Hematopoietic multipotent progenitor cell treated with erythropoietin and hydrocortisone succinate and interleukin-3 and kit ligand, for 17 days (in vitro differentiated cells): ENCODE measurements at places on chromosomes 12 and 14.
A peak's percentile ranks its signal among the peaks of the same experiment; 100 is the strongest.

GRCh38 chr12:93734784-93735183 is 57.6 kb downstream of the CRADD start:
- no peak for DNase-seq

DNA sequence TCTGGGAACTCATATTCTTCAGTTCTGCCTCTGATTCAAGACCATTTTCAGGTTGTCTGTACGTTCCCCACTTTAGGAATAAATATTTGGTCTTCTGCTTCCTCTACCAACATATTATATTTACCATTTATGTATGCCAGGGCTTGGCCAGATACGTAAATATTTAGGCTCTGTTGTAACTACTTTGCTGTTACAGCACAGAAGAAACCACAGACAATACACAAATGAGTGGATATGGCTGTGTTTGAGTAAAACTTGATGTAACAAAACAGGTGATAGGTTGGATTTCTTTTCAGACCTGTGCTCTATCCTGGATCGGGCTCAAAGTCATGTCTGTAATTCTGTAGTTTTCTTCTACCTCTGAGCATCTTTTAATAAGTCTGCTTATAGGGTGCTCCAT is 37.5 kb downstream of the RAP1B start:
- DNase-seq = no peak

DNA sequence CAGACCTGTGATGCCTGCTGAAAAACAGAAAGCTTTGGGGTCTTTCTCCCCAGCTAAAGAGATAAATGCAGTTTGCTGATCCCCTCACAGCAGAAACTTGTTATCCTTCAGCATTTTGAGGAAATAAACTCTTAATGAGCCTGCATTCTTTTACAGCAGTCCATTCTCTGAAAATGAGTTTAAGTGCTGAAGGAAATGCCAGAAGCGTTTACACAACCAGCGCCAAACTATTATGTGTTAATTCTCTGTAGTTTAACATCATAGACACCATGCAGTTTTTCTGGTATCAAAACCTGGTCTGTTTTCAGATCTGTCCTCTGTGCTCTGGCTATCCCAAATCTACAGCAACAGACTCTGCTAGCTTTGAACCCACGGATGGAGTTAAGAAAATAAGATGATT is 291.3 kb downstream of the NPAS3 start:
- no peak for DNase-seq

GRCh38 chr12:123253641-123254459 is 17.8 kb downstream of the CDK2AP1 start:
- no peak for DNase-seq

DNA sequence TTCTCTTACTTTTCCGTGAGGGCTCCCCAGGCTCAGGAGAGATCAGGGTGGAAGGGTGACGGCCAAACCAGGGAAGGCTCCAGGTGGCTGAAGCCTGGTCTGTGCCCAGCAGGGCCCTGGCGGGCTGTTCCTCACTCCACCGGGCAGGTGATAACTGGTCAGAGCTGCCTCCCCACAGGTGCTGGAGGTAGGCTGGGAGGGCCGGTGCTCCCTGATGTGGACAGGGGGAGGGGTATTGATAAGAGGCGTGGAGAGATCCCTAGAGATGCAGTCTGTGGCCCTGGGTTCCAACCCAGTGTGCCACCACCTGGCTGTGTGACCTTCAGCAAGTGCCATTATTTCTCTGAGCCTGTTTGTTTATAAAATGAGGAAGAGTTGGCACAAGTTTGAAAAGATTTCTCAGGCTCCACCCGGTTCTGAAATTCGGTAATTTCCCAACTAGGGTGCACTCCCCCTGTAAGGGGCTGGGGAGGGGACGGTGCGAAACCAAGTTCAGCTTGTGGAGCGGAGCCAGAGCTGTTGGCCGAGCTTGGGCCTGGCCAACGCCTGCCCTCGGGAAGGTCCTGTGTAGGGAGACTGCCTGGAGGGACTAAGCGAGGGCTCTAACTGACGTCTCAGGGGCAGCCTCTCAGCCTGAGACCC is 1.0 kb upstream of the NR4A1 start:
- no peak for DNase-seq

- DNase-seq = no peak
Measured at GRCh38 chr12:4564818-4565217, 2.8 kb downstream of the DYRK4 start.

- DNase-seq = no peak
Measured at GRCh38 chr14:90489916-90490719, 93.3 kb downstream of the CALM1 start.

GRCh38 chr14:60946773-60947172 is 34.1 kb downstream of the TRMT5 start:
- DNase-seq = no peak

DNA sequence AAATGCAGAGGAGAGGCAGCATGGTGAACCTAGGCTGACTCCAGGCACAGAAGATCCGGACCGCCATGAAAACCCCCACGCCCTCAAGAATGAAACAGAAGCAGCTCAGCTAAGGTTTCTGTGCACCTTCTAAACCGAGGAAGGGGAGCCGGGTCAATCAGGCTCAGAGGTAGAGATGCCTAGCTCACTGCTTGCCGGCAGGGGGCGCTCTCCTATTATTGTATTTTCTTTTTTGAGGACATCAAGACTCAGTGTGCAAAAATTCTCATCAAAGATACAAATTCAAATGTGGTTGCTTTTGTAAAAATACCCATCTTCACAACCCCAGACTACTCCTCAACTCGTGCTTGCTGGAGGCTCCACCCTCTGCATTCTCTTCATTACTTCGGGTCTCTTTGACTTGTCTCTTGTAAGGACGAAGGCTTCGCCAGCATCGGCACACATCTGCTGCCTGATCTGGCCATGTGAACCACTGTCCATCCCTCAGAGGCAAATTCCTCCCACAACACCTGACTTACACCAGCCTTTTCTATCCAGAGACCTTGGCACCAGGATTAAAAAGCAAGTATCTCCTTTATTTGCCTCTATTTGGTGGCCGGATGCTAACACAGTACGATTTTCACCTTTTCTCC is 33.4 kb upstream of the RNASE3 start:
- peak; percentile 73 for DNase-seq

- DNase-seq = no peak
Measured at GRCh38 chr12:89206390-89206789, 145.9 kb downstream of the DUSP6 start.

DNA sequence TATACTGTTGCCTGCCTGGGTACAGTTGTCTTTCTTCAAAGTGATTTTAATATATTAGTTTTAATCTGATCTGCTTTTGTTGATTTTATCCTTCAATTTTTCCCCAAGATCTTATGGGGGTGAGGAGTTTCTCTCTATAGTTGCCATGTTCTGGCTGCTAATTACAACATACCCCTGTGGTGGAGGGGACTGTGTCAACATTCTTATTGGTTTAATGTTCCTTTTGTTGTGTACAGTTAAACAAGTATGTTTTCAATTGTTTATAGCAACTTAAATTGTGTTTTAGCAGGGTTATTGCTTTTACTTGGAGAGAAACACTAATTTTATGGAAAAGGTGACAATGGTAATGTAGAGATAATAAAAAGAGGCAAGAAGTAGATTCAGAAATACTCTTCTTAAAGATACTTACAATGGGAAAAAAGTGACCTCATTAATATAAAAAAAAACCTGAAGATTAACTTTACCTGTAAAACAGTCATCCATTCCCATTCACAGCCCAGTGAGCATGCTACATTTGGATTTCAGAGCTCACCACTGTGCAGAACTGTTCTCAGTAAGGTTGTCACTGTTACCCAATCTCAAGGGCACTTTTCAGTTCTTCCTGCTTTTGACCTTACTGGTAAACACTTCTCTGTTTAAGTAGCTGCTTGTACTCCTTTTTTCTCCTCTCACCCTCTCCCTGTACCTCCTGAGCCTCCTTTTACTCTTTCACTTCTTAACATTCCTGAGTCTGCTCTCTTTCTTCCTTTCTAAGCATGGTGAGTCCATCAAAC is 8.1 kb upstream of the LRRK2 start:
- DNase-seq = no peak

GRCh38 chr12:65651060-65651459 is 173.2 kb upstream of the HMGA2 start:
- no peak for DNase-seq

DNA sequence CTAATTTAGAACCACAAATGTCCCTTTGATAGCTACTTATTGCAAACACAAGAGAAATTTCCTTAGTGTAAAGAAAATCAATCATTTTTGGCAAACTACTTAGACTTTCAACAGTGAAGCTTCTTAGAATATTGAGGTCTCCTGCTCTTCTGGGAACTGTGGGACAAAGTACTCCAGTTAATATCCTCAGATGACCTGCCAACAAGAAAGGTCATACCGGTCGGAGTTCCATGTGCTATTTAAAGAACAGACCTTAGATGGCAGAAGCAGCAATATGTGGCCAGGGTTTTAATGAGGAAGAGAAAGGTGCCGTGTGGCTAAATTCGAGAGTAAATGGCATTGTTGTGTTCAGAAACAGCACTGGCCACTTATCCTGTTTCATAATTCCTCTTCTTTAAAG is 114.7 kb upstream of the AMIGO2 start:
- no peak for DNase-seq

DNA sequence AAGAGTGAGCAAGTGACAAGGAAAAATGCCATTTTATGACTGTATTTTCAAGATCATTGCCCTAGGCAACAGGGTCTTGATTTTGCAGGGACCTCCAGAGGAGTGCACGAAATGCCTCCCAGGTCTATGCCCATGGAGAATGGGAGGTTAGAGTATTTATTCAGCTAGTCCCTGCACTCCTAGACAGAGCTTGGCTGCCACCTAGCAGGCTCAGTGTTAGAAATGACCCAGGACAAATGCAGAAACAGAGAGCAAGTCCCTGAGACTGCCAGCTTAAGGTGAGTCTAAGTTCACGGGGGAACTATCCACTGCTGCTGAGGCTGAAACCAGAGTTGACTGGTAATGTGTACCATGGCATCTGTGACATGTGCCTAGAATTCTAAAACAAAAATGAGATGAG is 506.4 kb downstream of the MED13L start:
- DNase-seq = no peak

GRCh38 chr14:61928300-61928699 is 166.1 kb downstream of the SNAPC1 start:
- DNase-seq = no peak

GRCh38 chr12:14403293-14403692 is 37.8 kb downstream of the ATF7IP start:
- no peak for DNase-seq

- DNase-seq = no peak
Measured at GRCh38 chr14:36747411-36748184, 85.9 kb downstream of the PAX9 start.

DNA sequence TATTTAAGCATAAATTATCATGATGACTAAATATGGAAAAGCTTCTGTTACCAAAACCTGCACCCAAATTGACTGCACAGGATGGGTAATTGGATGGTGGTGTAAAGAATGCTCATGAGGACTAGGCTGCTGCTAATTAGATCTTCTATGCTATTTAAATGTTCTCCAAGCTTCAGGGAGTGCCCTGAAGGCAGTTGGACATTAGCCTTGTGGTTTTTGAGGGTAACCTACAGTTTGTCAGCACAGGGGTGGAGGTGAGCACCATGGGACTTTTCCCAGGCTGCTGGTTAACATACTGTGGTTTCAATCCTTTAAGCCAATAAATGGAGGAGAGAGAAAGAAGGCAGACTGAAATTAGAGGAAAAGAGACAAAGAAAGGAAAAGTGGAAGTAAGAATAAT is 145.0 kb downstream of the WIF1 start:
- DNase-seq = no peak

DNA sequence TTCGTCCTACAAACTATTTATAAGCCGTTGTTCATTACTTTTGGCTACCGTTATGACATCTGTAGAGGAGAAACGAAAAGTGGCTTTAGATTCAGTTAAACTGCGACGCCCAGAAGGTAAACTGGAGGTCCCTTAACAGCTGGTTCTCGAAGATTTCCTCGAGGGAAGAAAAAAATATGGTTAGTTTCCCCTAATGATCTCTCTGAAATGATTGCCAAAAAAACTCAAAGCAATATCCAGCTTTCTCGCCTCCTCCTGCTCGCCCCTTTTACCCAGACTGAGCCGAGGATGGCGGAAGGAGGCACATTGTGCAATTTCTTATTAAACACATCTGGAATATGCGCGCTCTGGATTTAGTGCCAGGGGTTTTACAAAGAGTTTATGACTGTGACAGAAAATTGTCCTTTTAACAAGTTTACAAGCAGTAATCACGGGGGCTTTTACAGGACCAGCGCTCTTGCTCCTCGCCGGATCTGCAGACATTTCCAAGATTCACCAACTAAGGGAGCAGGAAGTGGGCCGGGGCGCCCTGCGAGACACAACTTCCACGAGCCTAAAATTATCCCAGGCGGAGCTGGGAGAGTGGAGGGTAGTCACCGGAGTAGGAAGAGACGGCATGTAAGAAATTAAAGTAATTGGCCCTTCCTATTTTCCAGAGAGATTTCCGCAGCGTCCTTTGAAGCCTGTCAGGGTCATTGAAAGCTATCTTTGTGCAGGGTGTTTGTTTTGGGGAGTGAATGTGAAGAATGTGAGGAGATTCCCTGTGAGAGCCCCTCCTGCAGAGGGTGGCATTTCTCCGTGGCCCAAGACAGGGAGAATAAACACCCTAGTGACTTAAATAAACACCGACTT is 5.6 kb downstream of the SIX1 start:
- no peak for DNase-seq

- DNase-seq = no peak
Measured at GRCh38 chr14:71728386-71728785, 203.8 kb upstream of the RGS6 start.

DNA sequence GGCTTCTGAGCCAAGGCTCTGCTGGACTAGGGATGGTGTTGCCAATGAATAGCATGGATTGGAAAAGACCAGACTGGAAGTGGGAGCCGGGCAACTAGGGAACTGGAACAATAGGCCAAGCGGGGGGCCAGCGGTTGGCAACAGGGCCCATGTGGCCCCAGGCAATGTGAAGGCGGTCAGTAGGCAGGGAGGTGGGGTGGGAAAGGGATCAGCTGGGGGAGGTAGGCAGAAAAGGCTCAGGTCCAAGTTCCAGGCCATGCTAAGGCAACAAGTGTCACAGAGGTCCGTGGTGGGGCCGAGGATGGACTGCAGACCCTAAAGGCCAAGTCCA is 14.9 kb upstream of the MLXIP start:
- DNase-seq = no peak

DNA sequence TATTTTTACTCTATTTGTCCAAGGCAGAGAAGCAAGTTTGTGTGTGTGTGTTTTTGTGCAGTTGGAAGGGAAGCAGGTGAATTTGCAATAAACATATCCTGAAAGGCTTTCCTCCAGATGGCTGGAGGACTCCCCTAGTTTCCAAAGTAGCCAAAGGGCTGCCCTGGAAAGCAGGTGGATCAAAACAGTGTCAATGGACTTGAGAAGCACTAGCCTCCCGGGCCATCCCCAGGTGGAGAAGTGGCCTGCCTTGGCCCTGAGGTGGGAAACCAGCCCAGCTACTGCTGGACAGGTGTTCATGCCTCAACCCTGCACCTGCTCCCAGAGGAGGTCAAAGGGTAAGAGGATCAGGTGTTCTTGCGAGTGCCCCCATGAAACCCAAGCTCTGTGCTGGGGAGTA is 1046.9 kb downstream of the VRK1 start:
- DNase-seq = no peak

- DNase-seq = no peak
Measured at GRCh38 chr12:132154941-132155770, 10.9 kb downstream of the NOC4L start.

- DNase-seq = no peak
Measured at GRCh38 chr12:27343255-27344000, 10.8 kb downstream of the BMAL2 start.

GRCh38 chr12:56271031-56271430 is 4.3 kb downstream of the COQ10A start:
- DNase-seq = peak; percentile 23

- no peak for DNase-seq
Measured at GRCh38 chr14:28494196-28494595, 272.4 kb upstream of the FOXG1 start.
